ENCODE measurements at places on chromosomes 3 and 15.

- peak; percentile 43 for DNase-seq
Measured at GRCh38 chr3:39038165-39038564, 13.6 kb downstream of the SCN11A start.

- DNase-seq, result peak; percentile 69
Measured at GRCh38 chr3:52339612-52340011, 23.5 kb downstream of the DNAH1 start.

DNA sequence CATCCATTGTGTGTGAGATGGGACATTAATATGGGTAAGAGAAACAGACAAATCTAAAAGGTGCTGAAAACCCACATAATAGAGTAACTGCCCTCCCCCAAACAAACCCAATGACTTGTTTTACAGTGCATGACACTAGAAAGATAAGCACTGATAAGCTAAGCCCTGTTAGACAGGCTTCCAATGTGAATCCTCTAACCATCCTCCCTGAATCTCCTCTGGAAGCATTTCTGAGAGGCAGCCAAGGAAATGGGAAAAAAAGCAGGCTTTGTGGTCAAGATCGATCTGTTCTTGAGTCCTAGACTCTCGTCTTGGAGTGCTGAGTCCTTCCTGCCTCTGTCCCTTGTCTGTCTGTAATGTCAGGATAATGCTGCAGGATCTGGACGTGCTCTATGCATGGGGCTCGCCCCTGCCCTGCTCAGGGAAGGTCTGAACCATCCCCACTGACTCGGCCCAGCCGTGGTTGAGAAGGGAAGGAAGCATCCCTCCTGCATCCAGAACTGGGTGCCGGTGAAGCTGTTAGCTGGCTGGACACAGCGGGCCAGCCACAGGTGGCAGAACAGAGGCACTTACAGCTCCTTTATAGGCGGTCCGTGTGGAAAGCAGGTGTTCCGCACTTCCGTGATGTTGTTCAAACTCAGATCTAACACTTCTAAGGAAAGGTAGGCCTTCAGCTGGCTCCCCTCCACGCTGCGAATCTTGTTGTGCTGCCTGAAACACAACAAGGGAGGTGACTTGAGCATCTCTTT is 84.1 kb downstream of the LRIG1 start:
- no peak for DNase-seq

- DNase-seq, result no peak
Measured at GRCh38 chr3:157574531-157574930, 71.3 kb upstream of the VEPH1 start.

DNA sequence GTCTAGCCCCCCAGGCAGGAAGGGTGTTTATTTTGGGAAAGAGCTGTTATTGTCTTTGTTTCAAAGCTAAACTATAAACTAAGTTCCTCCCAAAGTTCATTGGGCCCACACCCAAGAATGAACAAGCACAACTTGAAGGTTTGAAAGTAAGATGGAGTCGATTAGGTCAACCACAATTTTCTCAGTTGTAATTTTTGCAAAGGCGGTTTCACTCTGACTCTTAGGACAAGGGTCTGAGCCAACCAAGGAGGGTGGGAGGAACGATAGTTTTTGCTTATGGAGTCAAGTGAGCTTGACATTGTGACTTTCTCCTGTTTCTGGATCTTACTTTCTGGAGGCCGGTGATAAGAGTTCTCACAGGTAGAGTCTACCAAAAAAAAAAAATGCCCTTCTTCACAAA is 5.8 kb upstream of the ZNF770 start:
- no peak for DNase-seq

DNA sequence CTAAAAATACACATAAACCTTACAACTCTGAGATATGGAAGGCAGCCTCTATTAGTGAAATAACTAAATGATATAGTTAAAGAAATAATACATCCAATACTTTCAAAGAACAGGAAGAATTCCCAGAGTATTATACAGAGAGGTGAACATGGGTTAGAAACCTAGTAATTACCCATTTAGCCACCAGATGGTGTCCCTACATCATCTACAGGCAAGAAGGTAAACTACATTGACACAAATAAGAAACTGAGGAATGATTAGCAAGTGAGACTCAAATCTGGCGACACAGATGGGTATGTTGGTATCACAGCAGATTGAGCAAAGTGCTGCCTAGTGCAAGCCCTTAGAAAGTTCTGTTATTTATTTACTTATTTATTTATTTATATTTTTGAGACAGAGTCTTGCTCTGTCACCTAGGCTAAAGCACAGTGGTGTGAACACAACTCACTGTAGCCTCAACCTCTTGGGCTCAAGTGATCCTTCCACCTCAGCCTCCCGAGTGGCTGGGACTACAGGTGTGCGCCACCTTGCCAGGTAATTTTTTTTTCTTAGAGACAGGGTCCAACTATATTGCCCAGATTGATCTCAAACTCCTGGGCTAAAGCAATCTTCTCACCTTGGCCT is 28.2 kb downstream of the NEK4 start:
- DNase-seq, result peak; percentile 66

GRCh38 chr3:86986671-86987420 is 4.1 kb downstream of the VGLL3 start:
- DNase-seq, result no peak

- peak; percentile 61 for DNase-seq
Measured at GRCh38 chr15:50182219-50183013, 420 bp downstream of the SLC27A2 start.

DNA sequence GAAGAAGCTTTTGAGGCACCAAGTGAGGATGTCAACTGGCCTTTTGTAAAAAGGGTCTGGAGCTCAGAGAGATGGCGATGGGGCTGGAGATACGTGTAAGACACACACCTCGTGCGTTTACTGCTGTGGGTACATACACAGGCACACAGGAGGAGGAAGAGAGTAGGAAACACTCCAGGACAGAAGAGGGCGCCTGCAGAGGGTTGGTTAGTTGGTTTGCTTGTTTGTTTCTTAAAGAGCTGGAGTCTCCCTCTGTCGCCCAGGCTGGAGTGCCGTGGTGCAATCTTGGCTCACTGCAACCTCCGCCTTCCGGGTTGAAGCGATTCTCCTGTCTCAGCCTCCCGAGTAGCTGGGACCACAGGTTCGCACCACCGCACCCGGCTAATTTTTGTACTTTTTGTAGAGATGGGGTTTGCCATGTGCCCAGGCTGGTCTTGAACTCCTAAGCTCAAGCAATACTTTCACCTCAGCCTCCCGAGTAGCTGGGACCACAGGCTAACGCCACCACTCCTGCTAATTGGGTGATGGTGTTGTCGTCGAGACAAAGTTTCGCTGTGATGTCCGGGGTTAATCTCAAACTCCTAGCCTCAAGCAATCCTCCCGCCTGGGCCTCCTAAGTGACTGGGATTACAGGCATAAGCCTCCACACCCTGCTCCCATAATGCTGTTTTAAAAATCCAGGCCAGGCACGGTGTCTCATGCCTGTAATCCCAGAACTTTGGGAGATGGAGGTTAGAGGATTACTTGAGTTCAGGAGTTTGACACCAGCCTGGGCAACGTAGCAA is 1.3 kb upstream of the PRR20G start:
- no peak for DNase-seq

- DNase-seq, result no peak
Measured at GRCh38 chr3:6425289-6425820, 435.6 kb upstream of the GRM7 start.

DNA sequence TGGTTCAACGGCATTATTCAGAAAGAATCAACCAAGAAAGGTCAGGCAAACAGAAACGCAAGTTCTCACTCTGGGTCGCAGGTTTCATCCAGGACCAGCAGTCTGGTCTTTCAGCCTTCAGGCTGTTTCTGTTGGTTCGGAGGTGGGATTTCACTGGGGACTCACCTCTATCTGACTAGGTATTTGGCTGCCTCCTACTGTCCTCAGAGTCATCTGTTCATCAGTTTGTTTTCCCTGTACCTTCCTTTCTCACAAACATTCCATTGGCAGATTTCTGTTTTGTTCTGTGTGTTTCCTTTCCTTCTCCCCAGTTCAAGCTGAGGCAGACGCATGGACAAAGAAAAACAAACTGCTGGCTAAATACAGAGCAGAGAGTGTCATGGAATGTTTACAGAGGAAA is 1046.6 kb upstream of the CFAP20DC start:
- DNase-seq, result no peak

GRCh38 chr15:36361351-36361870 is 218.0 kb upstream of the CDIN1 start:
- DNase-seq, result no peak

GRCh38 chr15:92048739-92049138 is 195.2 kb downstream of the SLCO3A1 start:
- no peak for DNase-seq

GRCh38 chr15:97598353-97598798 is 362.1 kb upstream of the ARRDC4 start:
- DNase-seq, result no peak

- no peak for DNase-seq
Measured at GRCh38 chr3:155805204-155805801, 775 bp downstream of the C3orf33 start.

- DNase-seq, result no peak
Measured at GRCh38 chr3:43757666-43758321, 67.1 kb downstream of the ABHD5 start.

- DNase-seq, result peak; percentile 5
Measured at GRCh38 chr3:110352841-110353604, 718.6 kb upstream of the NECTIN3 start.

DNA sequence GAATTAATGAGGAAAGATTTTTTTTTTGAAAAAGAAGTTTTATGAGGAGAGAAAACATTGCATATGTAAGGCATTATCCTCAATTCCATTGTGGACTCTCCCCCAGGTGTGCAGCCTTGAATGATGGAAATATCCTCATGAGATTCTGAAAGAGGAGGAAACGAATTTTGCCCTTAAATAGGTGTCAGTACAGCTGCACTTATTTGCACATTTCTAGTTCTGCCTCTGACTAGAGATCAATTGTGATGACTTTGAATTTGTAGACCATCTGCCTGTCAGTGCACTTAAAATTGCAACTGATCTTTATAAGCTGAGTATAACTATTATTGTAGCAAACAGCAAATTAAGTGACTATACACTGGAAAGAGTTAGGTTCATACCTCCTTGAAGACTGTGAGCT is 141.8 kb downstream of the UBE2E2 start:
- no peak for DNase-seq

- no peak for DNase-seq
Measured at GRCh38 chr3:4827767-4828166, 151.5 kb upstream of the BHLHE40 start.

- peak; percentile 74 for DNase-seq
Measured at GRCh38 chr3:106130384-106131198, 261.8 kb upstream of the CBLB start.

GRCh38 chr3:70824078-70824477 is 511.6 kb upstream of the MDFIC2 start:
- peak; percentile 9 for DNase-seq

GRCh38 chr15:38863381-38863780 is 298.8 kb upstream of the RASGRP1 start:
- no peak for DNase-seq

DNA sequence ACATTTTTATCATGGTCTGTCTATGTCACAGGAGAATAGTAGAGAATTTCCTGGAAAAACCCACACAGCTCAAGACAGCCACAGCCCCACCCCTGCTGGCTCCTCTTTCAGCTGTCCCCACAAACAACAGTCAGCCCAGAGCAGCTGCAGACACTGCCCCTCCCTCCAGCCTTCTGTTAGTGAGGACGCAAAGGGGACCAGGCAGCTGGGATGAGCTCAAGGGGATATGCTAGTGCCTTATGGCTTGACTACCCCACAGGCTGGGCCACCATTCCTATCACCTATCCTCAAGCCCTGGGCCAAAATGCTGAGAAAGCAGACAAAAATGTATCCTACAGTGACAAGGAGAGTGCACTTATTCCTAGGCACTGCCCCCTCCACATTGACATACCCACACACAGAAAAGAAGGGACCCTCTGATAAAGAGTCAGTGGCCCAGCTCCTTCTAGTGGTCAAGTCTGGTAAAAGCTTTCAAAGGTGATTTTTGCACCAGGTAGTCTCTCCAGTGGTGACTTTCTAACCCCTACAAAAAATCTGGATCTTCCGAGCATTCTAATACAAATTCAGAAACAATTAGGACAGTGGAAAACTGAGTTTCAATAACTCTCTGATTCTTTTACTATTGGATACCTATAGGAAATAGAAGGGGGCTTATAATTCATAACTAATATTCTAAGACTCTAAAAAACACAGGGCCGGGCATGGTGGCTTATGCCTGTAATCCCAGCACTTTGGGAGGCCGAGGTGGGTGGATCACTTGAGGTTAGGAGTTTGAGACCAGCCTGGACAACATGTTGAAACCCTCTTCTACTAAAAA is 3.0 kb upstream of the MAP1A start:
- peak; percentile 61 for DNase-seq

GRCh38 chr3:88434001-88434400 is 284.2 kb downstream of the C3orf38 start:
- no peak for DNase-seq

GRCh38 chr15:85730001-85730820 is 64.5 kb downstream of the KLHL25 start:
- DNase-seq, result peak; percentile 79

- no peak for DNase-seq
Measured at GRCh38 chr3:184386047-184386806, 6.4 kb downstream of the CHRD start.

- DNase-seq, result no peak
Measured at GRCh38 chr3:2268779-2269178, 170.1 kb downstream of the CNTN4 start.

- DNase-seq, result no peak
Measured at GRCh38 chr3:117793622-117794265, 1084.2 kb downstream of the TUSC7 start.

DNA sequence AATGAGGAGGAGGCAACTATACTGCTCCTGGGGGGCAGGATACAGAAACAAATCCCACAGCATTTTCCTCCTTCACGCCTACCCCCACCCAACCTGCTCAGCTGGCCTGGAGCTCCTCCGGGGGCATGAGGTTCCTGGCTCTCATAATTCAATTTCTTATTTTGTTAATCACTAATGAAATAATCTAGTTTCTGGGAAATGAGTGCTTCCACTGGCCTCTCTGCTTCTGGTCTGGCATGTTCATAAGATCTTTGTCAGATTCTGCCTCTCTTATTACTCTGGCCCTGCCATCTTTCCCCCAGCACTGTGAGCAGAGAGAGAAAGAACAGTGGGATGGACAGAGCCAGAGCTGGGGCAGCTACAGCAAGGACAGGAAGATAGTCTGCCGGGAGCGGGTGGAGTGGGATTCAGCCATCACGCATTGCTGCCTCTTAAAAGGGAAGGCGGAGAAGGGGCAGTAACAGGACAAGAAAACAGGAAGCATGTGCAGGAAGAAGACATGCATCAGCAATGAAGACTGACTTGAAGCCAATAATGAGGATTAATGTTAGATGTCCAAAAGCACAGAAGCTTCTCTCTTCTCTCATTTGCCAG is 13.6 kb downstream of the RPAP1 start:
- DNase-seq, result no peak

DNA sequence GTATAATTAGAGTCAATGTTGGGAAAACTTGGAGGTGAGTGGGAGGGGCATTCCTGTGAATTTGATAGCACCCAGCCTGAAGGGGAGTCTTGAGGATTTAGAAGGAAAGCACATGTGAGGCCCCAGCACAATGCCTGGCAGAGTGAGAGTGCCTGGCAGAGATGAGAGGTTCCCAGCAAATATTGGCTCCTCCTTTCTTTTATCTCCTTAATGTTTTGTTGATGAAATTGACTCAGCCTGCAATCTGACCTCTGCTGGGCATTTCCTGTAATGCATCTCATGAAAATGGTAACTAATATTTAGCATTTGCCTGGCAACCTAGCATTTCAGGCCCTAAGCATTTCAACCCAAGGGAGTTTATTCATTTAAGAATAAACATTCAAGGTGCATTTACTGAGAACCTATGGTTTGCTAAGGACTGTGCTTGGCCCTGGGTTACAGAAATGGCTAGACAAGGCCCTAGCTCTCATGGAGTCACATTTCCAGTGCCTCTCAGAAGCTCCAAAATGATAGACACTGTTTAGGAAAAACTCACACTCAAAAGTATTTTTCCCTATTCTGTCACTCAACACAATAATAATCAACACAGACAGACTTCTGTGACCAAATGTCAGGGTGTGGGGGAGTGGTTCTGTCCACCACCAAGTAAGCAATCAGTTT is 19.0 kb downstream of the PDHB start:
- DNase-seq, result peak; percentile 75

All from GM03348 (cell line).